CD4-positive, alpha-beta T cell (primary cell): ENCODE measurements at places on chromosomes 3 and 15. TPM values are rescaled to one million over a fixed set of nuclear protein-coding genes. Genes with fewer than 3 reads are reported as not detected.

CGNL1 gene
- total RNA-seq = not detected

- H3K27ac ChIP-seq = no peak overlapping the region
- no peaks in the 10 kb centered on the region for H3K4me1 ChIP-seq
- H3K36me3 ChIP-seq = no peaks in the 10 kb centered on the region
- no peaks in the 10 kb centered on the region for H3K27me3 ChIP-seq
- no peak for DNase-seq
- no peak overlapping the region for H3K4me3 ChIP-seq
Measured at GRCh38 chr3:157231071-157231470, 71.1 kb upstream of the CCNL1 start.

GOLGA6B gene
- total RNA-seq = 0.22 TPM

SERPINI2 gene
- total RNA-seq = not detected

PARP16 gene
- 11.3 TPM for total RNA-seq

GRCh38 chr3:177162742-177163141 is 34.5 kb downstream of the TBL1XR1 start:
- H3K36me3 ChIP-seq = peaks cover 10% of the 10 kb centered on the region
- H3K4me1 ChIP-seq = peaks cover 17% of the 10 kb centered on the region
- DNase-seq = no peak
- H3K4me3 ChIP-seq = no peak overlapping the region
- no peak overlapping the region for H3K27ac ChIP-seq
- H3K27me3 ChIP-seq = no peaks in the 10 kb centered on the region

TICRR gene
- total RNA-seq = 0.06 TPM

DNA sequence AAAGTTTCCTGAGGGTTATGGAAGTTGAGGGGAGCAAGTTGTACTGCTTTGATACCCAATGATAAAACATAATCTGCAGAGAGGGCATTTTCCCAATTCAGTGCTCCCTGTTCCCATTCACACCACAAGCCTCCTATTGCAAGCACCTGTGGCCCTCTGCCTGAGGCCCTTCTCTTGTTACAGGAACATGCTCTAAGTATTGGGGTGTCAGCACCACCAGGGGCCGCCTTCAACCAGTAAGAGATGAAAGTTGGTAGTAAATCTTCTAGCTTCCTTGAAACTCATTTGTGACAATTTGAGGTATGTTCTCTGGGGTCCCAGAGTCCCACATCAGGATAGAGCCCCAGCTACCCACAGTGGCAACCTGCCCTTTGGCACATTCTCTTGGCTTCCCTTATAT is 265.4 kb upstream of the ARHGEF26 start:
- H3K27ac ChIP-seq = no peak overlapping the region
- H3K4me1 ChIP-seq = no peaks in the 10 kb centered on the region
- no peak overlapping the region for H3K4me3 ChIP-seq
- no peaks in the 10 kb centered on the region for H3K27me3 ChIP-seq
- DNase-seq = no peak

LRRK1 gene
- 0.60 TPM for total RNA-seq

DNA sequence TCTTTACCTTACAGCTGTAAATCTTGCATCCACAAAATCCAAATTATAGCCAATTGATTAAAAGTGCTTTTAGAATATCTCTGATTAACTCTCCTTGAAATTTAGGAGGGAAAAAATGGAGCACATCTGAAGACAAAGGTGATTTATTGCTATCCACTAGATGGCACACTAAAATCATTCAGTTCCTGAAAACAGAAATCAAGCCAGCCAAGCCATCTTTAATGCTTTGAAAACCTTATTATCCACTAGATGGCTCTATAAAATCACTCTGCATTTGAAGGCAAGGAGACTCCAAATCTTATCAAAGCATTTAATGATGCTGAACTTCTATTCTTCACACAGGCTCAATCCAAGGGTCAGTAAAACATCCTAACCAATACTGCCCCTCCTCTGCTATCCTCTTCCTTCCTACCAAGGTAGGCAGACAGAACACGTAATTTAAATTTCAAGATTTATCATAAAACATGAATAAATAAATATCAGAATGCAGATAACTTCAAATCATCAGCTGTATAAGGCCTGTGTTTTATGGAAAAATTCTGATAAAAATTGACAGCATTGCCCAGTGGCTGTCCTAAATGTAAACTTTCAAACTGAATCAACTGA is 48.4 kb downstream of the GOLIM4 start:
- DNase-seq = no peak
- no peaks in the 10 kb centered on the region for H3K4me1 ChIP-seq
- H3K27ac ChIP-seq = no peak overlapping the region
- no peaks in the 10 kb centered on the region for H3K27me3 ChIP-seq
- no peaks in the 10 kb centered on the region for H3K36me3 ChIP-seq

TRIM71 gene
- 0.03 TPM for total RNA-seq

DNA sequence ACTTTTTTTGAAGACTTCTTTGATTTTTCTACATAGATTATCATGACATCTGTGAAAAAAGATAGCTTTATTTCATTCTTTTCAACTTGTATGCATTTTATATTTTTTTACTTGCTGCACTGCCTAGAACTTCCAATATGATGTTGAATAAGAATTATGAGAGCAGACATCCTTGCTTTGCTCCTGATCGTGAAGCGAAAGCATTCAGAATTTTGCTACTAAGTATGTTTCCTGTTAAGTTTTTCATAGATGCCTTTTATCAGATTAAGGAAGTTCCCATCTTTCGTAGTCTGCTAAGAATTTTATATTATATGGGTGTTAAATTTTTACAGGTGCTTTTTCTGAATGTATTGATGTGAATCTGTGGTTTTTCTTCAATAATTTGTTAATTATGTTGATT is 163.4 kb upstream of the GADL1 start:
- H3K27ac ChIP-seq = no peak overlapping the region
- no peak overlapping the region for H3K4me3 ChIP-seq
- no peaks in the 10 kb centered on the region for H3K4me1 ChIP-seq
- DNase-seq = no peak
- no peaks in the 10 kb centered on the region for H3K27me3 ChIP-seq

DNA sequence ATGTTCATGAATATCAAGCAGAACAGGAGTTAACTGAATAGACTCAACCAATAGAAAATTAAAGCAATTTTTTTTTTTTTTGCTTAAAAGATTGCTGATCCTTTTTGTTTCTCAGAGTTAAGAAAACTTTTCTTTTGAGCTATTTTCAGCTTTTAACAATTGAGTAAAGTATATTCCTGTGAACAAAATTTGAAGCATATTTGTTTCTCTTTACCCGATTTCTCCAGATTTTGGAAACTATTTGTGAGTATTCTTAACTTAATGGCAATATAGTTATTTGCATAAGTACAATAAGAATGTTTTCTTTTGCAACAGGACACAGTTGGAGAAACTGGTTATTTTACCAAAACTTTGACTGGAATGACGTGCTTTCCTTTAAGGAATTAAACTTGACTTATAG is 53.4 kb upstream of the C15orf39 start:
- no peaks in the 10 kb centered on the region for H3K27me3 ChIP-seq
- no peak overlapping the region for H3K4me3 ChIP-seq
- no peaks in the 10 kb centered on the region for H3K36me3 ChIP-seq
- H3K27ac ChIP-seq = no peak overlapping the region
- H3K4me1 ChIP-seq = peaks cover 8% of the 10 kb centered on the region
- DNase-seq = no peak

DNA sequence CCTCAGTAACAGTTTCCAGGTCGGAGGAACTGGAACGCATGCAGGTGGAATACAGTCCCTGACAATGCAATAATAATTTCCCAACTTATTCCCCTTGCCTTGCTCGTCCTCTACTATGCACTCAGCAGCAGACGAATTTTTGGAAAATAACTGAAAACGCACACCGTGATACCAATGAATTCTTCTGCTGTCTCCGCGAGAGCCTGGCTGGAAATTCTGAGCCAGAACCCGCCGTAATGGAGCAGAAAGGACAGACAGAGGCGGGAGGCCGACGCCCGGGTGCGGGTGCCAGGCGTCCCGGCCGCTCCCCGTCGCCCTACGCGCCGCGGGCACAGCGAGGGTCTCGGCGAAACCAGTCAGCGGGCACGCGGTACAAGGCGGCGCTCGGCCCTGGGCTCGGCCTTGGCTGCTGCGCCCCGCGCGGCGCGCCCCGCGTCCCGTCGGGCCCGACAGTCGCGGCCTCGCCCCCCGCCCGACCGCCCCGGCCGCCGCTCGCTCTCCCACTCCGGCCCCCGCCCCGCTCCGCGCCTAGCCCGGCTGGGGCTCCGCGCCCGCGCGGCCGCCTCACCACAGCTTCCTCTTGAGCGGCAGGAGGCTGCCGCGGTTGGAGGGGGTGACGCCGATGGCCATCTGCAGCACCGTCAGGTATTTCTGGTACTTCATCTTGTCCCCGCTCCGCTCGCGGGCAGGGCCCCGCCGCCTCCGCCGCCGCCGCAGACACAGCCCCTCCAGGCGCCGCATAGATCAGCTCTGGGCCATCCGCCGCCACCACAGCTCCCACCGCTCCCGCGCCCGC is 114.5 kb upstream of the GOLGA8J start:
- DNase-seq = no peak
- H3K27me3 ChIP-seq = peaks cover 56% of the 10 kb centered on the region

DNA sequence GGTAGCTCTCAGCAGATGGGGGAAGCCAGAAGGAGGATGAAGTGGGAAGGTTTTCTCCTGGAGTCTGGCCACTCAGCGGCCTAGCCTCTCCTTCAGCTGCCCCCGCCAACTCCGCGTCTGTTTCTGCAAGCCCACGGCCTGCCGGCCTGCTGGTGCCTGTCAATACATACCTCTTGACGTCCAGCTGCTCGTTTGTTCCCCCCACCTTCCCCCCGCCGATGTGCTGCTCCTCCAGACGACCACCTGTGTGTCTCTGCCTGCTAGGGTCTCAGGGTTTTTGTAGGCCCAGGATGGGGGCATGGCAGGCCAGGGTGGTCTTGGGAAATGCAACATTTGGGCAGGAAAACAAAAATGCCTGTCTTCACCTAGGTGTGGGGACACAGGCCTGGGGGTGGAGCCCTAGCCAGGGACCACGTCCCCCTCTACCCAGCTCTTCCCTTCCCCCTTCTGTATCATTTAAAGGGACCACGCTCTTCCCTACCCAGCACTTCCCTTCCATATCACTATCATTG is 137.8 kb downstream of the ALCAM start:
- H3K4me3 ChIP-seq = no peak overlapping the region
- H3K27me3 ChIP-seq = no peaks in the 10 kb centered on the region
- H3K36me3 ChIP-seq = no peaks in the 10 kb centered on the region
- DNase-seq = no peak

SH3BP5 gene
- total RNA-seq = 16.8 TPM

IGSF10 gene
- total RNA-seq = not detected

DNA sequence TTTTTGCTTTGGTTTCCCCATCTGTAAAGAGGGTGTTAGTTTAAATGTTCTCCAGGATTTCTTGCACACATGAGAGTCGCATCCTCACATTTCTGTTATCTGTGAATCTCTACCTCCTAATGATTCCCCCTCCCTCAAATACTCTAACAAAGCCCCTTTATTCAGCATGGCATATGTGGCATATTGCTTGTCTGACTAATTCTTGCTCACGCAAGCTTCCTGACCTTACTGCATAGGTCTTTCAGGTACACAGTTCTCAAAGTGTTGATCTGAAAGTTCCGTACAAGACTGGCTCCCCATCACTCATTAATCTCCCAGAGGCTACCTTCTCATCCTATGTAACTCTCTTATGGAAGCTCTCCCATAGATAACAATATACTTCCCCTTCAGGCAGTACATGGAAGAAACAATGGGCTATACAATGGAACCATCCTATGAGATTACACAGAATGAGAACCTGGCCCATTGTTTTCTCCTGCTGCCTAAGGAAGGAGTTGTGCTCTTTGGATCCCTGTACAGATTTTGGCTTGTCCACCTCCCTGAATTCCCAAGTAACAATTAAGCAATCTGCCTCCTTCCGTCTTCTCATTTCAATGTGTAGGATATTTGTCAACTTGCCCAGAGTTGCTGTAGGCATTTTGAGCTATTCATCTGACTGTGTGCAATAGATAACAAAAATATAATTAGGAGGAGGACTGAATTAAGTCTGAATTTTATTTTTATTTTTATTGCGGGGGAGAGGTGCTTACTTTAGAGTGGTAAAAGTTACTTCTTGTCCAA is 51.0 kb downstream of the PPARG start:
- no peaks in the 10 kb centered on the region for H3K27me3 ChIP-seq
- no peaks in the 10 kb centered on the region for H3K36me3 ChIP-seq
- no peaks in the 10 kb centered on the region for H3K4me1 ChIP-seq
- no peak for DNase-seq
- no peak overlapping the region for H3K27ac ChIP-seq
- no peak overlapping the region for H3K4me3 ChIP-seq
